Midbrain (tissue), 1 donor: ENCODE measurements at places on chromosomes 16 and 17.

DNA sequence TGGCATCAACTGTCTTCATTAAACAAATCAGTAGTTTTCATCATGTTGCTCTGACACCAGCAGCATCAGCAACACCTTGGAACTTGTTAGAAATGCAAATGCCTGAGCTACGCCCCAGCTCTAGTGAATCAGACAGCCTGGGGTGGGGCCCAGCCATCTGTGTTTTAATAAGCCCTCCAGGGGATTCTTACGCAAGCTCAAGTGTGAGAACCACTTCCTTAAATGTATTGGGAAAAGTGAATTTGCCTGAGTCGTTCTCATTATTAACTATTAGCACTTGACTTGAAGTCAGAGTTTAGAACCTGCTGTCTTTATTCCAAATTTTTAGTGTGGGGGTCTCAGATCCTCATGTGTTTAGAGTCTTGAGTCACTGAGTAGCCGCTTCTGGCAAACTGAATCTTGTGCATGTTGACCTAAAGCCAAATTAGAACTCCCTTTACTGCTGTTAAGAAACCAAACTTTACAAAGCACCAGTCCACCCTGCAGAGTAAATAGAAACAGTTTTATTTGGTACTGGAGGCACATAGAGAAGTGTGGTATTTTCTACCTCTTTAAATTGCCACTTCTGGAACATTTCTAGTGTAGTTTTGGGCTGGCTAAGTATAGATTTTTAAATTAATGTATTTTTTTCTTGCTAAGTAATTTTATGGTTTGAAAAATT, 137.4 kb upstream of the COX10 start:
- DNase-seq = no peak

GRCh38 chr16:86321491-86321890, 188.8 kb upstream of the FOXF1 start:
- DNase-seq = no peak

DNA sequence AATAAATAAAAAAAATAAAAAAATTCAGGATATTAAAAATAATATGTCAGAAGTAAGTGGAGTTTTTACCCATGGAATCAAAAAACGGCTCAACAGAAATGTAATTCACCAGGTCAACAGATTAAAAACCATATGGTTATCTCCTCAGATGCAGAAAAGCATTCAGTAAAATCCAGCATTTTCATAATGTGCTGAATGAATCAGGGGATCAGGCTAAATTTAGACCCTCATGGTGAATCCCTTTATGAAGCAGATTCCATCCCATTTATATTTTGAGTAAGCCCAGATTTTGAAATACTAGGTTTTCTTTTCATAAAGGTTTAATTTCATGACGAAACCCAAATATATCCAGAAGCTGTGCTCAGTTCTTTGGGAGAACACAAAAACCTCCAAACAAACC, 84.4 kb downstream of the OR1D5 start:
- DNase-seq = no peak

GRCh38 chr17:44348234-44348987, 3.3 kb downstream of the GRN start:
- DNase-seq = peak; percentile 48

GRCh38 chr16:12081048-12081404, 104.5 kb downstream of the SNX29 start:
- no peak for DNase-seq

- DNase-seq = no peak
These were observed 20.9 kb downstream of the NACA2 start for GRCh38 chr17:61570118-61570517.

- no peak for DNase-seq
These were observed 276.9 kb downstream of the SOX9 start for GRCh38 chr17:72397687-72398086.

- DNase-seq = no peak
These were observed 188.0 kb upstream of the FOXF1 start for GRCh38 chr16:86322283-86322682.

- no peak for DNase-seq
These were observed 124.2 kb upstream of the SMURF2 start for GRCh38 chr17:64786337-64786736.

GRCh38 chr17:73773702-73774101, 129.5 kb upstream of the SDK2 start:
- no peak for DNase-seq

- peak; percentile 83 for DNase-seq
These were observed 1.9 kb downstream of the CMC2 start for GRCh38 chr16:81004646-81005353.

DNA sequence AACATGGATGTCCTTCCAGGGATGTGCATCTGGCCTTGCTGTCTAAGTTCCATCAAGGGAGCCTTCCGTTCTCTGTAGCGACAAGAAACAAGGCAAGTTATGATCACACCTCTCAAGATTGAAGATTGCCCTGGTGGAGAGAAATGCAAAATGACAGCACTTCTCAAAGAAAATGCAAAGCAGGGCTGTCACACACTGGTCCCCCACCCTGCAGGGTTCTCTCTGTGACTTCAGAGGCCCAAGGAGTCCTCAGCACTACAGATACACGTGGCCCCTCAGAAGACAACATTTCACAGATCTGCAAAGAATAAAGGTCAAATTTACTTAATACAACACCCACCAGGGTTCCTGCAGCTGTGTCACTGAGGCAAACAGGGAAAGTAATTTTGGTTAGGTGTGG, 60.7 kb upstream of the TEX2 start:
- DNase-seq = no peak

- no peak for DNase-seq
These were observed 40.8 kb upstream of the ENDOV start for GRCh38 chr17:80374039-80374731.

DNA sequence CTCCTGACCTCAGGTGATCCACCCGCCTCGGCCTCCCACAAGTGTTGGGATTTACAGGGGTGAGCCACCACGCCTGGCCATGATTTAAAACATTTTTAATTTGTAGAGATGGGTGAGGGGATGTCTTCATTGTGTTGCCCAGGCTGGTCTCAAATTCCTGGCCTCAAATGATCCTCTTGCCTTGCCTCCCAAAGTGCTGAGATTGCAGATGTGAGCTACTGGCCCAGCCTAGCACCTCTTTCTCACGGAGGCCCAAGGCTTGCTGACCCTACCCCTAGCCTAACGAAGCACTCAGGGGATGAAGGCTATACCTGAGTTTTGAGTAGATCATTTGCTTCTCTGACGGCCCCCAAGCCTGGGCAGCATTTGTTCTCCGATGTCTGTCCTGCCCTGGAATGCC, 26.6 kb downstream of the UNK start:
- no peak for DNase-seq

DNA sequence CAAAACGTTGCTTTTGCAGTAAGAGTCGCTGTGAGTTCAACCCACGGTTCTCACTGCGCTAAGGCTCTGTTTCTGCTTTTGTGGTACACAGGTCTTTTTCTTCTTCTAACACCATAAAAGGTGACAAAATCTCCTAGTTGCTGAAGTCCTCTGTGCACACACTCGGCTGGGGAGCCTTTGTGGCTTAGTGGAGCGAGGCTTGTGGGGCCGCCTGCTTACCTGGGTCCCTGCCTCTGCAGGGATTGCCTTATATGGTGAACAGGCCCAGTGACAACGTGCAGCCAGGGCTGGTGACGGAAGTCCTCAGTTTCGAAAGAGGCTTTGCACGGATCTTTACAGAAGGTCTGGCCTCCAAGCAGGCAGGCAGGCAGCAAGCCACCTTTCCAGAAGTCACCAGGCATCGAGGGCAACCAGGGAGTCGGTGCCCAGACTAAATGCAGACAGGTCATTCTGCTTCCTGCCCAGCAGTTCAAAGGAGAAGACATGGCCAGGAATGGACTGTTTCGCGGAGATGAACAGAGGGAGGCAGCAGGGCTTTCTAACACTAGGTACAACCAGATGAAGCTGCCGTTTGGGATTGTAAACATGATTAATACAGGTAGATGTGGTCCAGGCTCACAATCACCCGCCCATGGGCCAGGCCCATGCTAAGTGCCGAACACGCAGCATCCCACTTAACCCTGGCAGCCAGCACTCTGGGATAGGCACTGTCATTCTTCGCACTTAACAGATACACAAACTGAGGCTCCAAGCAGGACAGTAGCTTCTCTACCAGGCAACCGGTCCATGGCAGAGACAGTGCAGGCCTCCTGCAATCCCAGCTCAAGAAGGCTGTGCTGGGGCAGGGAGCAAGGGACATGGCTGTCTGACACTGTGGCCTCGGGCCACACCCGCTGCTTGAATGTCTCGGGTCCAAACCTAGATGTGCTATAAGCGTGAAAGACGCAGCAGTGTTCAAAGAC, 10.7 kb upstream of the MEAK7 start:
- DNase-seq = no peak

- no peak for DNase-seq
These were observed 18.7 kb downstream of the TPSG1 start for GRCh38 chr16:1206326-1206725.

DNA sequence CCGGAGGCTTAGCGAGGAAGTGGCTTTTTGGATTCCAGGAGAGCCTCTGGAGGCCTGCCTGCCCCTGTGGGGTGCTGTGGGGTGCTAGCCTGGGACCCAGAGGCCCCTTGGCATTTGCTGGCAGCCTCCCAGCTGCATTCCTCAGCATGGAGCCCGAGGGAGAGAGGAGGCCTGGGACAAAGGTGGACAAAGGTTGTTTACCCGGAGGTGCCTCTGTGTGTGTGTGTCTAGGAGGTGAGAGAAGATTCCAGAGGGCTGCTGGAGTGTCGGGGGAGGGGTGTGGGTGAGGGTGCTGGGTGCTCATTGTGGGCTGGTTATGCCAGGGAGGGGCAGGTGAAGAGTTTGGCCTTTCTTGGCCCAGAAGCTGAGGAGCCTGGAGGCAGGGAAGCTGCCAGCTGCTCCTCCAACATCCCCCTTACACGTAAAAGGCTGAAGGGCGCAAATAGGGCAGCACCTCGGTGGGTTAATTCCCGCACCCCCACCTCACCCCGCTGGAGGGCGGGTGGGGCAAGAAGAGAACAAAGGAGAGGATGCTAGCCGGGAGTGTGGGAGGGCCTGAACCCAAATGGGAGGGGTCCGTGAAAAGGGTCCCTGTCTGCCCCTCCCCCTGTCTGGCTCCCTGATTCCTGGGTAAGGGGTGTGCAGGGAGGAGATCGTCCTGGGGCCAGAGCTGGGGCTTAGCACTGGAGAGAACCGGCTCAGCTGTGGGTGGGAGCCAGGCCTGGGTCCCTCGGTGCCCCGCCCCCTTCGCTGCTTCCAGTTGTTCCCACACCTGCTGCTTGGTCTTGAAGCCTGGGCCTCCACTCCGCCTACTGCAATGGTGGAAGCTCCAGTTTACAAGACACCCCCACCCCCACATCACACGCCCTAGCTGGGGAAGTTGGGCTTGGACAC, 9.9 kb downstream of the HEXIM2 start:
- DNase-seq = no peak
